Fibroblast of pulmonary artery (primary cell): ENCODE measurements at places on chromosomes 4 and X.

DNA sequence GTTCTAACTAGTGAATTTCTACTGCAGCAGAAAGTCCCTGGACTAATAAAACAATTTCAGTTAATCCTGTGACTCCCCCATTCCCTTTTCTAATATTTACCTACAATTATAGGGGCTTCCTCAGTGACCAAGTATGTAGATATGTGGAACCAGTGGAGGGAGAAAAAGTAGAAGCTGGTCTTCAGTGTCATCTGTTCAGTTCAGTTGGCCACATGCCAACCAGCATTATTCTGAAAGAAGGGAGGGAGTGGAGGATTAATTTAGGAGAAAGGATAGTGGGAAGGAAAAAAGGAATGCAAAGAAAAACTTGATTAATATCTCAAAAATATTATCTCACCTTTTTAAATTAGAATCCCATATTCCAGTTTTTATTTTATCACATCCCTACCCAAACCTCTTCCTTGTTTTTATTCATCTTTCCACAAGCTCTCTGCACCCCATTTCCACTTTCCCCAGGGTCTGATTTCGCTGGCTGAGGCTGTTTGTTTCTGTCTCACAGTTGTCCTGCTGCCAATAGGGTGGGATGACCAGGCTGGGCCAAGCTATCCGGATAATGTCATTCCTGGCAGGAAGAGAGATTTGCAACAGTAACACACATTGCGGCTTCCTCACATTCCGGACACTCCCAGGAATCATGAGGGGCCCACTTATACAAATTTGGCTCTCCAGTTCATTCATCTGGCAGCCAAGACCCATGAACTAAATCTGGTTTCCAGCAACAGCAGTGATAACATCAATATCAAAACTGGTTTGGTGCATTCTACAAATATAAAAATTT is 24.6 kb upstream of the ANTXR2 start:
- DNase-seq: peak; percentile 94

GRCh38 chrX:66042307-66043077 is 2.6 kb upstream of the VSIG4 start:
- DNase-seq: no peak

DNA sequence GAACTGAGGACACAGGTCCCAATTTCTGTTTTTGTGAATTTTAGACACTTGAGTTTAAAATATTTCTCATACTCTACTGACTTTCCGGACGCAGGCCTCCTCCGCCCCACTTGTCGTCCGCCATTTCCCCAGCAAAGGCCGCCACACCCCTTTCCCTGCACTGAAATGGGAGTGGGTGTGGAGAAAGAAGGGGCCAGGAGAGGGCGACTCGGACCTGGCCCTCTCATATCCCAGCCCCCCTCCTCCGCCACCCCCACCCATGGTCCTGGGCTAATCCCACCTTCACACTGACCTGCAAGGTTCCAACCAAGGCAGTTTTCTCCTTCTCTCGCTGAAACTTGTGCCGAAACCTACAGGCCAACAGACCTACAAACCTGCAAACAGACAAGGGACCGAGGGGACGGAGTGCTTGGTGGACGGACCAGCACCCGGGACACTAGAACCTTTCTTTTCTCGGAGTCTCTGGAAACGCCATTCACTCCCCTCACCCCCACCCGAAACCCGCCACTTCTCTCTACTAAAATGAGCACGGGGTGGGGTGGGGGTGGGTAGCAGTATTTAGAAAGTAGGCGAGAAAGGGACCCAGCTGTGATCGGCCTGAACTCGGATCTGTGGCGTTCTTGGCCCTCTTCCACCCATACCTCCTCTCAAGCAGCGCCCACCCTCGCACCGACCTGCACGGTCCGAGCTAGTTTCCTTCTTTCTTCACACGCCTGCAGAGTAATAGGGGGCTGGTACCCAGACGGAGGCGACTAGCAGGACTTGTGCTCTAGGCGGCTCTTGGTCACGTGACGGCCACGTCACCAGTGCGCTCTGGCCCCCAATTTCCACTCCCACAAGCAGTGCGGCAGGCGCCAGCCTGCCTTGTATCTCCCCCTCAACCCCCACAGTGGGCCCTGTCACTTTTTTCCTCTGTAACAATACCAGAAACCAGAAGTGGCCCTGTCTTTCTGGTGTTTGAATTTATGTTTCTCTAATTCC is at the start of gene ARMCX6:
TSS of gene ARMCX6 (minus strand) at position 790 of the 981 bp plus-strand sequence. CDS start 1,380 bp downstream, outside the sequence.
- DNase-seq: peak; percentile 76

- peak; percentile 46 for DNase-seq
These were observed 75.6 kb downstream of the REPS2 start for GRCh38 chrX:17021851-17022604.

GRCh38 chr4:14874990-14875389 is 127.3 kb upstream of the CPEB2 start:
- DNase-seq: no peak

GRCh38 chrX:100600758-100601157 is 16.0 kb downstream of the TNMD start:
- DNase-seq: no peak

DNA sequence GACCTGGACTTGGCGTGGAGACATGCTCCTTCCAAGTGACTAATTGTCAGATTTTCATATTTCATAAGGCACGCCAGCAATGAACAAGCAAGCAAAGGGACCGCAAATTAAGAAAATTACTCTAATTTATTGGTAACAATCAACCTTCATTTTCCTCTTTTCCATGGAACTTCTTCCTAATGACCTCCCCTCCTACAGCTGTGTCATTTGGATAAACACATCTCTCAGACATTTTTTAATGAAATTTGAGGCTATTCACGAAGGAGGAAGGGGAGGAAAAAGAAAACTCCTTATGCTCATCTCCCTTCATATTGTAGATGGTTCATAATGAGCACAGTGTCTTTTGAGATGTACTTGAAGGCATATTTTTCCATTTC is 38.6 kb upstream of the TLR3 start:
- DNase-seq: no peak

- no peak for DNase-seq
These were observed 123.7 kb downstream of the AFF1 start for GRCh38 chr4:87058356-87059073.

- DNase-seq: no peak
These were observed 8.0 kb downstream of the SLC9A7 start for GRCh38 chrX:46750889-46751288.

GRCh38 chr4:95178938-95179337 is 369.8 kb downstream of the UNC5C start:
- no peak for DNase-seq

GRCh38 chr4:87363552-87363951 is 27.4 kb downstream of the HSD17B11 start:
- DNase-seq: no peak

- no peak for DNase-seq
These were observed 4.0 kb downstream of the LRPAP1 start for GRCh38 chr4:3527914-3528876.

DNA sequence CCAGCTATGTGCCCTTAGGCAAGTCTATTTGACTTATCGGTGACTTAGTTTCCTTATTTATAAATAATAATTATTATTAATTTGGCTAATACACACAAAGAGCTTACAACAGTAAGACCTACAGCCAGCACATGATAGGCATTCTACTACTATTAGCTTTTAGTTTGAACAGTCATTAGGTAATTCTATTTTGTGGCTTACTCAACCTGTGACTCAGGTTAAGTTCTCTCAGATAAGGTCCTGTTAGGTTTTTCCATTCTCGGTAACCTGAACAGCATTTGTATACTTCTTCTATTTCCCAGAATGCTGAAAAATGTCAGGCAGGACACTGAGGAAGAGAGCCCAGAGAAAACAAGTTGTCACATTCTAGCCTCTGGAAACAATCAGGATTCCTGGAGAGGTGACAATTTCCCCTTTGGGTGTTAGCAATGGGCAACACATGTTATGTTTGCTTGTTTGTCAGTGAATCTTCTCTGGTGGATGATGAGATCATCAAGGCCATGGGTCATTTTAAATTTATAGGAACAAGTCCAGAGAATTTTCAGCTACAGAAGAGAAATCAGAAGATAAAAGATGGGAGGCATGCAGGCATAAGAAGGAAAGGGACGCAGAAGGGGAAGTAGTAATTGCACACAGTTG is 2144.7 kb downstream of the PCDH7 start:
- DNase-seq: no peak
